ENCODE measurements at places on chromosomes 16 and 17. TPM values are rescaled to one million over a fixed set of nuclear protein-coding genes. Genes with fewer than 3 reads are reported as not detected.

DNA sequence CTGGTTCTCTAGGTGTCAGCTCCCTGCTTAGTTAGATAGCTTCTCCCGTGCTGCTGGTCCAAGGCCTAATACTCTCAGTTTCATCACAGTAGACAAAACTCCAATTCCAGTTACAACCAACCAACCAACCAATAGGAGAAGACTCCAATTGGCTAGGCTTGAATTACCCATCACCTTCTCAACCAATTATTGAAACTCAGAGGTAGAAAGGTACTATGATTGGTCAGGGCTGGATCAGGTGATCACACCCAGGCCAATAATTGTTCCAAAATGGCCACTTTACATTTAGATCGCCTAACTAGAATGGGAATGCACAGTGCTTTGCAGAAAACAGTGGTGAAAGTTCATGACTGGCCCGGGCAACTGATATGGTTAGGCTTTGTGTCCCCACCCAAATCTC lies 49.5 kb upstream of the CRHR1 start:
- DNase-seq: no peak

- peak; percentile 95 for DNase-seq
These were observed at the start of gene TANGO6 for GRCh38 chr16:68843482-68844210. Gene TANGO6 (plus strand): TSS chr16:68843531. CDS start chr16:68843618, 87 bp downstream.

DNA sequence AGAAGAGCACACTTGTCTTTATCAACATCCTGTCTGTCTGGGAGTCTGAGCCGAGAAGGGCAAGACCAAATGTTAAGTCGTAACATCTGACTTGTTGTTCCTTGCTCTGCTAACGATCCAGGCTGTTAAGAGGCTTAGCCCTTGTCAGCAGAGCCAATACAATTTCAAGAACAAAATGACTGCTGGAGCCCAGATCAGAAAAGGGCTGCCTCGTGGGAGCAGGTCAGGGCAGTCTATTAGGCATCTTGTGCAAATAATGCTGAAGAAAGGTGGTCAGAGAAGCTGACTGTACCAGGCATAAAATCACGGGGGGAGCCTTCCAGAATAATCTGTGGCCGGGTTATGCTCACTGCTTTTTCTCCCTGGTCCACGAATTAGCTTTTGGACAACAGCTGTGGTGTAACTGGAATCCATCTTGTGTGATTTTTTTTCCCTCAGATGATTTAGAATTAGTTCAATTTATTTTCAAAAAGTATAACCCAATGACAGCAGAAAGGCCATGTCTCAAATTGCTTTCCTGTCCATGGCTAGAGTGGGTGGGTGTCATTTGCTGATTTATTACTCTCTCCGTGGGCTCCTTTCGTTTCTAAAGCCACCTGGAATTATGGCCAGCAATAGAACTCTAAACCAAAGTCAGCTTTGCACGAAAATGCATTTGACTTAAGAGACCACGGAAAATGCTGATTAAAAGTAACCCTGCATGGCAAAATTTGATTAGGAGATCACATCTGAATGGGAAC lies 221.1 kb upstream of the HSBP1 start:
- DNase-seq: no peak

DNA sequence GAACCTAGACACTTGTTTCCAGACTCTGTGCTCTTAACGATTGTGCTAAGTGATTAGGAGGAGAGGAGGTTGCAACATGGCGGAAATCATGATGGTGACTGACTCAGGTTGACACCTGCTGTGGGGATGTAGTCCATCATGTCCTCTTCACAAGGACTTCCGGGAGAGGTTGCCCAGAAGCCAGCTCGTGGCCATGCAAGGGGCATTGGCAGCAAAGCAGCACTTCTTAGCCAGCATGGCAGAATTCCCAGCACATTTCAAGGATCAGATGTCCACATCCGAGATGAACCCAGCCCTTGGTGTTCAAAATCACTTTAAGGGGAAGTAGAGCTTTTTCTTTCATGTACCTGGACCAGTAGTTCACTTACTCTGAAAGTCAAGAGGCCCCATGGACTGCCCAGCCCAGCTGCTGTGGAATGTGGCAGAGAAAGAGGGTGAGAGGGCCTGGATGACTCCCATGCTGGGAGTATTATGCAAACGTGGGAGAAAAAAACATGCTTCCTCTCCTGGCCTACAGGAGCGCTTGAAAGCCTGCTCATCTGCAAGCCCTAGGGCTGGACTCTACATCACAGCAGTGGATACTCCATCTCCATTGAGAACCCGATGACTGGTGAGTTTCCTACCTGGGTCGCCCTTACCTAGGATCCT lies 65.5 kb downstream of the IRX6 start:
- no peak for DNase-seq

TEX14 gene
- total RNA-seq: 0.20 TPM
